NCI-H1930 (cell line): ENCODE measurements at places on chromosomes 1 and 21.

- no peak for DNase-seq
Measured at GRCh38 chr1:24694380-24694843, 50.8 kb upstream of the CLIC4 start.

GRCh38 chr1:93596329-93597089 lies 85.1 kb downstream of the BCAR3 start:
- no peak for DNase-seq

DNA sequence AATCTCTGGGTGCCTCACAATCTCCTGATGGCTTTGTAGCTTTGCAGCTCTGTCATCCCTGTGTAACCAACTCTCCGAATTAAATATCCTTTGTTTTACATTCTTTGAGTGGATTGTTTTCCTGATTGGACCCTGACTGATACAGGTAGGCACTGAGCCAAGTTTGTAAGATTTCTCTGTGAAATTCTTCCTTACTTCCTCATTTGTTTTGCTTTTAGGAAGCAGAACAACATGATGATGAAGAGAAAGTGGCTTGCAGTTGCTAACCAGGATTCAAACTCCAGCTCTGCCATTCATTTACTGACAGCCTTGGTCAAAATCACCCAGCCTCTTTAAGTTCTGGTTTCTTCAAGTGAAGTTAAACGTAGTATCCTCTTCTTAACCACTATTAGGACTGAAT lies 452.3 kb downstream of the OMA1 start:
- no peak for DNase-seq

- no peak for DNase-seq
Measured at GRCh38 chr1:200468264-200469001, 58.6 kb upstream of the ZNF281 start.

GRCh38 chr1:247303216-247303615 lies 28.5 kb downstream of the ZNF496 start:
- no peak for DNase-seq

- no peak for DNase-seq
Measured at GRCh38 chr1:208122612-208123358, 121.4 kb downstream of the PLXNA2 start.

GRCh38 chr1:192807211-192808162 lies 1.4 kb upstream of the RGS2 start:
- DNase-seq, result no peak

DNA sequence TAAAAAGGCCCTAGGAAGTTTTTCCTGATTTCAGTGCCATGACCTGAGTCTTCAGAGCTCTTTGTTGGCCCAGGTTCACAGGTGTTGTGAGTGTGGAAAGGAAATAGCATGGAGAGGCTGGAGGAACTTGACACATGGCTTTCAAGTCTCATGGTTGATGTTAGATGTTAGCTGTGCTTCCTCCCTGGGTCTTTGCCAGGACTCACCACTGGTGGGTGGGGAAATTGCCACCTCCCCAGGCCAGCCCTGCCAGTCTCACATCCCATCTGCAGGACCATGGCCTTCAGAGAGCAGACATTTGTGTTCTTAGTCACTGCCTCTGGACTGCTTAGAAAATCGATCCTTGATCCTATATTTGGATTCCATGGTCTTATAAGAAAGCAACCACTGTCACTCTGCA lies 383.2 kb downstream of the DISC1 start:
- no peak for DNase-seq

GRCh38 chr1:70426154-70427131 lies 15.4 kb downstream of the CTH start:
- no peak for DNase-seq

DNA sequence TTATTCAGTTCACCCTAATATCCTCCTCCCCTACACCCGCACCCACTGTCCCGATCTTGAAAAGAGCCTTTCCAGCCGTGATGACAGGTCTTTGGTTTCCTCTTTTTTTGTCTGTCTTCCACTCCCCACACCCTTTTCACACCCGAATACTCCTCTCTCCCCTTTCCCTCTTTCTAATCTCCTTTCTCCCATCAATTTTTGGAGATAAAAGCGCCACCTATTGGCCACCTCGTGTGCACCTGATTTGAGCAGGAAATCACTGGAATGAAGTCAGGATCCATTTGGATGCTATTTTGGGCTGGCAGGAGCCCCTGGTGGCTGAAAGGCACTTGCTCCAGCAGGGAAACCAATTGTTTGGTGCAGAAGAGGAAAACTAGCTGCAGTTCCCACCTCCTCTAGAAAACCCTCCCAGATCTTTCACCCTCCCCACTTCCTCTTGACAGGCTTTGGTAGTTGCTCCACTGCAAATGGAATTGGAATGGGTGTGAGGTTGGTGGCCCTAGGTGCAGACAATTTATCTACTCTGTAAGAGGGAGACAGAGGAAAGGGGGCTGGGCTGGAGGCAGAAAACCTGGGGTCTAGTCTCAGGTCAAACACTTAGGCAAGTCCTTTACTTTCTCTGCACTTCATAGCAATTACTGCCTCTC lies 8.4 kb downstream of the FOXE3 start:
- DNase-seq, result peak; percentile 25

DNA sequence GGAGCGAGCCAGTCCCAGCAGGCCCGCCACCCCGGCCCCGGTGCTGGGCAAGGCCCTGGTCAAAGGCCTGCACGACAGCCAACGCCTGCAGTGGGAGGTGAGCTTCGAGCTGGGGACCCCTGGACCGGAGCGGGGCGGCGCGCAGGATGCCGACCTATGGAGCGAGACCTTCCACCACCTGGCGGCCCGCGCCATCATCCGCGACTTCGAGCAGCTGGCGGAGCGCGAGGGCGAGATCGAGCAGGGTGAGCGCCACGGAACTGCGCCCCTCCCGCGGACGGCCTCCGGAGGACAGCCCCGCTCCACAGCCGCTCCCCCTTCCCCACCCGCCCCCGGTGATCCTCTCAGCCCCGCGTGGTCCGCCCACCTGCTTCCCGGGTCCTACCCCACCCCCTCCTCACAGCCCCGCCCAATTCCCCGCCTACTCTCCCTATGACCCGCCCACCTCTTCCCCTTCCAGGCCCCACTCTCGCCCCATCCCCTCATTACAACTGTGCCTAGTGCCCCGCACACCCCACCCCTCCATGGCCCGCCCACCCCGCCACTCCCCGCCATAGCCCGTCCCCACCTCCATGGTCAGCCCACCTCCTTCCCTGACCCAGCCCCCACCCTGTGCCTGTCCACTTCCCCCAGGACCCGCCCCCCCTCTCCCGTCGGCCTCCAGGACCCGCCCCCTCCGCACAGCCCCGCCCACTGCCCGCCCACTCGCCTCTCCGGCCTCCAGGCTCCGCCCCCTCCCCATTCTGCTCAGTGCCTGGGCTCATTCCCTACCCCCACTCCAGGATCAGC lies 52.7 kb downstream of the VWA5B1 start:
- DNase-seq, result peak; percentile 64

GRCh38 chr1:17199267-17200044 lies 5.5 kb upstream of the PADI1 start:
- no peak for DNase-seq

DNA sequence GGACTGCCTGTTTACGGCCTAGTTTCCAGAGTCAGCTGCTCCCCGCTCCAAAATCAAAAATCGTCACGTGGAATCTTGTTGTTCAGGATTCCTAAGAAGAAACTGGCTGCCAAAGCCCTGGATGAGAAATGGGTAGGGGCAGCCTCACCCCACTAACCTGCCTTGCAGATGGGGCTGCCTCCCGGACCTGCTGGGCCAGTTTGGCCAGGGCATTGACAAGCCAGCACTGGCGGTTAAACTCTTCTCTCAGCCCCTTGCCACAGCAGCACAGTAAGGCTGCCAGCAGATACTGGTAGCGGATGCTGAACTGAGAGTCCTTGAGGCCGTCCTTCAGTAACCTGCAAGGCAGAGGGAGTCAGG lies 31.6 kb upstream of the PPP1R15B start:
- no peak for DNase-seq

DNA sequence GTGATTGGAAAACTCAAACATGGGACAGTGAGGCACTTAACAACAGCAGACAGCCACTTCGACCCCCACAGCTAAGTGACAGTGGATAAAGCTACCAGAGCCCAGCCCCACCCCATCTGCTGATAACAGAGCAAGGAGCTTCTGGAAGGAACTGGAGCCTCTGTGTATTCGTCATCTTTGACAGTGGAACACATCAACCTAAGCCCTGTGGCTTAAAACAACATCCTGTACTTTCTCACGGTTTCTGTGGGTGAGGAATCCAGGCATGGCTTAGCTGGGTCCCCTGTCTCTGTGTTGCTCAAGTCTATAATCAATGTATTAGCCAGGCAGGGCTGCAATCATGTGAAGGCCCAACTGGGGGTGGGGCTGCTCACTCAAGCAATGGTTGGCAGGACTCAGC lies 18.4 kb upstream of the SIPA1L2 start:
- DNase-seq, result no peak

DNA sequence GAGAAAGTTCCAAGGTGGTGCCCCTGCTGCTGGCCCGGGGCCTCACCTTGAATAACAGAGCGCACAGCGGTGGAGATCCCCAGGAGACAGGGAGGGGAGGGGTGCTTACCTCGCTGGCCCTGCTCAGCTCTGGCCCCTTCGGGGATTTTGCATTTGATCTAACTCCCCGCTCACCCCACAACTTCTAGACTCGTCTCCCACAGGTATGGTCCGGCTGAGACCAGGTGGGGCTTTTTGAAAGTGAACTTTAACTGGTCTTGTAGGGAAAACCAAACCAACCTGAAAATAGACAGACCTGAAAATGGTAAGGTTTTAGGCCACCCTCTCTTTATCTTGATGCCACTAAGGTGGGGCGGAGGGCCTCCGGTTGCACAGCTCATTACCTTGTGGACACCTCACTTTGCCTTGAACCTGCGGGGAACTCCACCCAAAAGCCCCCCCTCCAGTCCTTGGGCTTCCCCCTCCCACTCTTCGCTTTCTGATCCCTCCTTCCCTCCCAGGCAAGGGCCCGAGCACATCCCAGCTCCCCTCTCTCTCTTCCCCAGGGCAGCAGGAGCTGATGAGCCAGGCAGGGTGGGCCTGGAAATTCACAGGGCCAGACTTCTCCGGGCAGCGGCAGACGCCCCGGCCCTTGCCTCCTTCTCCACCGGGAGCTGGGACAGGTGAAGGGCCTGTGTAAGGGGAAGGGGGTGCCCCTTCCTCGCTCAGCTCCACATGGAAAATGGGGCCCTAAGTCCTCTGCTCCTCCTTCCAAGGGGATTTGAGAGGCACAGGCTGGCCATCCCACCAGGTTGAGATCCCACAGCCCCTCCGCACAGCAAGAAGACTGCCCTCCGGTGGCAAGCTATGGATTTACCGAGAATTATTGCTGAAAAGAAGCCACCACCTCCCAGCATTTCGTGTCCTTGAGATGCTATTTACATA lies 16.1 kb downstream of the TNFRSF8 start:
- DNase-seq, result no peak

GRCh38 chr1:118262865-118263264 lies 77.8 kb upstream of the SPAG17 start:
- no peak for DNase-seq

DNA sequence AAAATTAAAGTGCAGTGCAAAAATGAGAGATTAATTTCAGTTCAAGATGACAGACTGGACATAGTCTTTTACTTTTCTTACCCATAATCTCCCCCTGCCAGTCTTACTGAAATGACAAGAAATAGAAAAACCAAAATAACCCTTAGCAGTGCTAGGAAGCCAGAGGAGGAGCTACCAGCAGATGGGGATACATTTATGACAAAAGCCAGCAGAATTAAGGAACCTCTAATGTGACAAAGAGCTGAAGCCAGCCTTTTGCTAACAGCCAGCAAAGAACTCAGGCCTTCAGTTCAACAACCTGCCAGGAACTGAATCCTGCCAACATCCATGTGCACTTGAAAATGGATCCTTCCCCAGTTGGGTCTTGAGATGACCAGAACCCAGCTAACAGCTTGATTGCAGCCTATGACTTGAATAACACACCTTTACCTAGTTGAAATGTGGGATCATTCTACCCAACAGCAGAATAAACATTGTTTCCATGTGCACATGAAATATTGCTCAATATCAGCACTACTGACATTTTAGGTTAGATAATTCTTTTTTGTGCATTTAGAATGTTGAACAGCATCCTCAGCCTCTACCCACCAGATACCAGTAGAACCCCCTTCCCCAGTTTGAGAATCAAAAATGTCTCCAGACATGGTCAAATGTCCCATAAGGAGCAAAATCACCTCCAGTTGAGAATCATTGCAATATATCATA lies 7.9 kb upstream of the TRAF5 start:
- DNase-seq, result no peak

- DNase-seq, result no peak
Measured at GRCh38 chr1:174923820-174924219, 75.9 kb upstream of the CACYBP start.

DNA sequence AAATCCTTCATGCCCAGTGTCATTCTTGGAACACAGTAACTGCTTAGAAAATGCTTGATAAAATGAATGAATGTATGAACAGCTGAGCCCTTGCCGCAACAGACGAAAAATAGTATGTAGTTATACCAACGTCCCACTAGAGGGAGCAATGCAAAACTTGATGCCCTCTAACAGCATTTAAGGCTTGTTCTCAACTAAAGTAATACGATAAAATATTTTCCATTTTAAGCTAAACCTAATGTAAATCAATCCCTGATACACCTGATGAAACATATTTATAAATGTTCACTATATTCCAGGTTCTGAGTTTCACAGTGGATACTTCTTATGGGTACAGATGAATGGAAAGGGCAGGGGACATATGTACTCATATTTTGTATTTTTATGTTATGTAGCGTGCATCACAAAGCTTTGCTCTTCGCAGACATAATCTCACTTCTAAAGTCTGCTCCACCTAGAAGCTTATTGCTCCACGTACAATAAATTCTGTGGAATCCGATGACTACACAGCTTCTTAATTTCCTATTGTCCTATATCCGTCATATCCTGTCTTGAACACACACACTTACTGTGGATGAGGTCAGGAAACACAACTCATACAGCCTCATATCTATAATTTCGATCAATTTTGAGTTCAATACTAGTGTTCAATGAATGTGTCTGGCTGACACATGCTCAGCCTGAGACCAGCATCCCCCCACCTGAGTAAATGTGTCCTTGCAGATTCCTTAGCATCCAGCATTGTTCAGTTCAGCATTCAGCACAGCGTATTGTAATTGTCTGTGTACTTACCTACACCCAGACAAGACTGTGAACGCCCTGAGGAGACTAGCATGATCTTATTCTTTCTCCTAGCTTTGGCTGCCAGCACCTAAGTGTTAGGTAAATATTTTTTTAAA lies 4.4 kb upstream of the UTP25 start:
- peak; percentile 12 for DNase-seq

GRCh38 chr21:34907461-34908418 lies 141.4 kb downstream of the RUNX1 start:
- DNase-seq, result no peak

GRCh38 chr1:208643005-208643597 lies 398.9 kb upstream of the PLXNA2 start:
- no peak for DNase-seq

- no peak for DNase-seq
Measured at GRCh38 chr1:89633800-89634625, 1.1 kb downstream of the LRRC8C start.

DNA sequence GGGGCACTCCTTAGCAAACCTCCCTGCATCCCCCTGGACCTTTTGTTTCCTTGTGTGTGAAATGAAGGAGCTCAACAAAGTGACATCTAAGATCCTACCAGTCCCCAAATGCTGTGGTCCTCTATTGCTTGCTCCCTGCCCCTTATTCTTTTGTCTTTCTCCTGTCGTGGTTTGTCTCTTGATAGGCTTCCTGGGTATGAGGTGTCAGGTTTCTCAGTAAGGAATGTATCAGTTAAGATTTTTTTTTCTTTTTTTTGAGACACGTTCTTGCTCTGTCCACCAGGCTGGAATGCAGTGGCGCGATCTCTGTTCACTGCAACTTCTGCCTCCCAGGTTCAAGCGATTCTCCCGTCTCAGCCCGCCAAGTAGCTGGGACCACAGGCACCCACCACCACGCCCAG lies 16.8 kb downstream of the CNIH3 start:
- DNase-seq, result no peak
